ENCODE measurements at places on chromosomes 13 and 19. TPM values are rescaled to one million over a fixed set of nuclear protein-coding genes. Genes with fewer than 3 reads are reported as not detected.

The ADPRHL1 gene
- total RNA-seq = 1.5 TPM

The ZNF541 gene
- total RNA-seq = 0.89 TPM

The IFI30 gene
- 5.3 TPM for total RNA-seq

The SMIM44 gene
- total RNA-seq = not detected

The COX7A1 gene
- 14.8 TPM for total RNA-seq

The NXNL1 gene
- total RNA-seq = not detected

The RFC3 gene
- total RNA-seq = 2.1 TPM

The VSTM2B gene
- not detected for total RNA-seq

The PLEKHA4 gene
- total RNA-seq = 4.2 TPM

The FXYD5 gene
- total RNA-seq = 17.2 TPM

The KRTDAP gene
- total RNA-seq = not detected

The TINCR gene
- not detected for total RNA-seq

The TSSK6 gene
- 1.2 TPM for total RNA-seq

The ZNF568 gene
- 11.5 TPM for total RNA-seq

The EXOC3L2 gene
- not detected for total RNA-seq

The CCDC70 gene
- total RNA-seq = not detected

The PNMA8B gene
- 1.2 TPM for total RNA-seq

The USF2 gene
- total RNA-seq = 45.1 TPM

The RGS9BP gene
- total RNA-seq = 0.59 TPM

The MAST1 gene
- 0.28 TPM for total RNA-seq

The APOC4 gene
- not detected for total RNA-seq

The KLK12 gene
- not detected for total RNA-seq

The LGALS7B gene
- total RNA-seq = not detected

The ZNF681 gene
- total RNA-seq = 0.60 TPM

The LILRA1 gene
- not detected for total RNA-seq

The DZIP1 gene
- total RNA-seq = 62.4 TPM

The LGALS14 gene
- not detected for total RNA-seq

The CD79A gene
- total RNA-seq = under 0.01 TPM

The ENOX1 gene
- total RNA-seq = 2.1 TPM

The KLK2 gene
- not detected for total RNA-seq

The SDHAF1 gene
- 8.1 TPM for total RNA-seq

The ZNF431 gene
- 4.7 TPM for total RNA-seq
